ENCODE measurements at places on chromosomes 16 and 17.

DNA sequence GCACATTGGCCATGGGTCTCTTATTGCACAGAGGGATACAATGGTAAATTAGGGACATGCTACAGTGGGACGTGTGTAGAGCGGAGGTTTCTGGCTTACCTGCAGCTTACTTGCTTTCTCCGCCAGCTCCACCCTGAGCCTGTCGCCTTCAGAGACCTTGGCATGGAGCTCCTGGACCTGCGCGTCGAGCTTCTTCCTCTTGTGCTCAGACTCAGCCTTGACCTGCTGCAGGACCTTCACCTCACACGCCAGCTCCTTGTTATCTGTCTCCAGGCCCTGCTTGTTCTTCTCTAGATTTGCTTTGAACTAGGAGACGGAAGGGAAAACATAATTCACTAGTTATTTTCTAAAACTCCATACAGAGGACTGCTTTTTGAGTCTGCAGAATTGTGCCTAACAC lies 63.5 kb downstream of the NDEL1 start:
- no peak for DNase-seq

- DNase-seq = no peak
These were observed 10.6 kb upstream of the TFAP4 start for GRCh38 chr16:4283441-4283840.

DNA sequence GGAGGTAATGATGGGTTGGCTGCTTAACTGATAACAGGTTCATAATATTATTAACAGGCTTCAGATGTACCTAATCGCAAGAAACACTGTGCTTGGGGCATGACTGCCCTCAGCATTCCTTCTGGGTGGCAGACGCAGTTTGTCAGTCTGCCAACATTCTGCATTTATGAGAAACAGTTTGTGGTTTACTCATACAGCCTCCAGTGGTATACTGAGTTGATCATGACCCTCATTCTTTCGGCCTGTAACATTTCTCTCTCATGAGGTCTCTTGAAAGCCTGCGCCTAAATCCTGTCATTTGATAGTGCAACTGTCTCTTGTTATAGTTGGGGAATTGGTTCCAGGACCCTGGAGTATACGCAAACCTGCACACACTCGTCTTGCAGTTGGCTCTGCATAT lies 4.9 kb upstream of the RUSF1 start:
- DNase-seq = no peak

DNA sequence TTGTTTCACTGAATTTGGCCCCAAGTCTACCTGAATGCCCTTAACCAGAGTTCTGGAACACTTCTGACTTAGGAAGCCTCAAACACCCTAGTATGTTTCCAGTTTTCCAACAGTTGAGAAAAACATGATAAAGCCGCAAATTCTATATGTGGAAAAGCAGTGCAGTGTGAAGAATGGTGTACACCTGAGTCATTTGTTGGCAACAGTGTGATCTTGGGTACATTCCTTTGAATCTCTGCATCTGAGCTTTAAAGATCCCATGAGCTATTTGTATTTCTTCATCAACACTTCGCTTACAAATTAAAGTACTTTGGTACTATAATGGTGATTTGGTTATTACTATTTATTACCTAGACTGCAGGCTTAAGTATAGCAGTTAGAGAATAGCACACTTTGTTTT lies 93.6 kb upstream of the TBX2 start:
- DNase-seq = no peak

GRCh38 chr17:76379275-76379641 lies 5.2 kb upstream of the SPHK1 start:
- no peak for DNase-seq

- DNase-seq = peak; percentile 43
These were observed 209.3 kb downstream of the FTO start for GRCh38 chr16:53913099-53913870.

GRCh38 chr17:38870259-38871165 lies 654 bp downstream of the LASP1 start:
- peak; percentile 35 for DNase-seq

DNA sequence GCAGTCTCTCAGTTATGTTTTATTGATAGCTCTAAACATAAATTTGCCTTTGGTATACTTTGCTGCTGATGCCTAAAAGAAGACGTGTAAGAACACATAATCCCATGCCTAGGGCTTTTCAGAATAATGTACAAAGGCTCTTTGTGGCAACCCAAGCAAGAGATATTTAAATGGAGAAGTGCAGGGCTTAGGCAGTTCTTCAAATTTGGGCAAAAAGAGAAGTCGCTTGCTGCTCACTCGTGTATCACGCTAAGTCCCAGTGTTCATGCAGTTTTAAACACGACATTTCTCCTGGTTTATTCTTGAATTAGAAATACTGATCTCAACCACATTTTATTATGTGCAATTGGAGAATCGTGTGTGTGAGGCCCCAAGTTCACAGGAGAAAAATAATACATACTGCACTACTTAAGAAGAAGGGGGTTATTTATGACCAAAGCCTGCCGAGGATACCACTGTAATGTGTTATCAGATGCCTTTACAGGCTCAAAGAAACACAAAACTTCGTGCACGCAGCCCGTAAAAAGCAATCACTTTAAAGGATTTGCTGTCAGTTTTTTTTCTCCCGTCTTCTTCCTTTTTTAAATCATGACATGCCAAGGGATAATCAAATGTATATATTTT lies 22.5 kb upstream of the IRX6 start:
- no peak for DNase-seq

DNA sequence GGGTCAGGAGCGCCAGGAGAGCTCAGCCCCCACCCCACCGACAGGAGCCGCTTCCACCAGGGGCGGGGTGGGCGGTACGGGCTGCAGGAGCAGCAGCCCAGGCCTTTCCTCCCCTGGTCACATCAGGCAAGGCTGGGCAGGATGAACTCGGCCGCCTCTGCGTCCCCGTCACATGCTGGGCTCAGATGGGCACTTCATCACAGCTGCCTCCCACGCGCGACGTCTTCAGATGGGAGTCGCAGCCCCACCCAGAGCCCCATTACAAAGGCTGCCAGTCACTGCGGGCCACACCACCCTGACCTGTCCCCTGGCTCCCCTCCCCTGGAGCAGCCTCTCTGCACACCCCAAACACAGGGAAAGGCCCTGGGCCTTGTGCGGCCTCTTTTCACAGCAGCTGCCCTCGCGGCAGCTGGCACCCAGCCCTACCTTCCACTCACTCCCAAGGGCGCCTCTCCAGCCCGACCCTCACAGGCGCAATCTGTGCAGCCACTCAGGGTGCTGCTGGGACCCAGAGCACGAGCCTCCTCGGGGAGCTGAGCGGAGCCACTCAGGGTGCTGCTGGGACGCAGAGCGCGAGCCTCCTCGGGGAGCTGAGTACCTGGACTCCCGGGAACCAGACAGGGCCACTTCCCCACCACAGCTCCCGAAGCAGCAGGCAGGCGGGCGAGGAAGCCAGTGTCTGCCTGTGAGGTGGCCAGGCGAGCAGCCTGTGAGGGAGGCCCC lies 4.7 kb downstream of the ZNF598 start:
- DNase-seq = no peak

DNA sequence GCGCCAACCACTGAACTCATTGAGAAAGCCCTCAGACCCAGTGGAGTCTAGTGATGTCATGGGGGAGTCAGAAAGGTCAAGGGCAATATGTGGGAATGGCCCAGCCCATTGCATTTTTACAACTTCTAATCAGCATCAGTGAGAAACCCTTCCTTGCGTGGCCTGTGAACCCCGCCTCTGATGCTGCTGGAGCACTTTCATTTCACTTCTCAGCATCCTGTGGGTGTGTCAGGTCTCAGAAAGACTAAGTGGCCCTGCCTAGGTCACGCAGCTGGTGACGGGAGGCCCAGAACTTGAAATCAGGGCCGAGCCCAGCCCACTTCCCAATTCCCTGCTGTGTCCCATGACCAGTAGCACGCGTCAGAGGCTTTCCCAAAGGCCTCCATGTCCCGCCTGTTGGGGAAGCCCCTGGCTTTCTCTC lies 6.1 kb downstream of the DNAI2 start:
- DNase-seq = no peak

DNA sequence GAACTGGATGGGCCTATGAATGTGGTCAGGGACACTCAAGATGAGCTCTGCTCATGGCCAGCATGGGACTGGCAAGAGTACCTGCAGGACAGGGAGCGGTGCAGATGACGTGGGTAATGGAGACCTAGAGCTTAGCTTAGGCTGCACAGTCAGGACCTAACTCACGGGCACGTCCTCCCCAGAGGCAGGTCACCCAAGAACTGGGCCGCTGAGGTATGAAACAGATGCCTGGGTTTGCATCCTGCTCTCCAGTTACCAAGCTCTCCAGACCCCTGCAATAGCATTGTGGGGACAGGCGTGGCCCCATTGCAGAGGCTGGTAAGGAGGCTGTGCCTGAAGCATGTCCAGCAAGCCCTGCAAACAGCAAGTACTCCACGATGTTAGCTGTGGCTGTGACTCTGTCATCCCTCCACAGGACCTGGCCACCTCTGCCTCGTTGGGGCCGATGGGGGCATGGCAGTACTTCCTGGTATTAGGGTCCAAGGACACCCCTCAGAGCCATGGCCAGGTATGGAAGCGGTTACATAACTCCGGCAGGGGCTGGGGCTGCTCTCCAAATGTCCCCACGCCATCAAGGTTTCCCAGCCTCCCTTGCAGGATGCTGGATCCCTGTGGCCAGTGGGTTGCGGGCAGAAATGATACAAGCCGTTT lies 37.5 kb upstream of the RBFOX3 start:
- DNase-seq = no peak

DNA sequence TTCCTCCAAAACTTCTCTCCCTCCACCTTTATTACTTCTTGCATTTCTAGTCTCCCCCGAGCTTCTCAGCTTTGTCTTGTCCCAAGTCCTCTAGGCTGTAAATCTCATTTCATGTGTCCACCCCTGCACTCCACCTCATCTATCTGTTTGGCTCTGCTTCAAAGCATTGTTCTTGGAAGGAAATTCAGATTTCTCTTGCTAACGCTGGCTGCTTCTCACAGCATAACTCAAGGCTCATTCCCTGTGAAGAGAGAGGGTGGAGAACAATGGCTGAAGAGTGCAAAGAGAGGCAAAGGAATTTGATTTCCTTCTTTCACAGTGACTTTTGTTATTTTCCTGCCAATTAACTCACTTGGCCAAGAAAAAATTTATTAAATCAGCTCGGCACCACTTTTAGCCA lies 476.5 kb downstream of the TMEM114 start:
- no peak for DNase-seq

DNA sequence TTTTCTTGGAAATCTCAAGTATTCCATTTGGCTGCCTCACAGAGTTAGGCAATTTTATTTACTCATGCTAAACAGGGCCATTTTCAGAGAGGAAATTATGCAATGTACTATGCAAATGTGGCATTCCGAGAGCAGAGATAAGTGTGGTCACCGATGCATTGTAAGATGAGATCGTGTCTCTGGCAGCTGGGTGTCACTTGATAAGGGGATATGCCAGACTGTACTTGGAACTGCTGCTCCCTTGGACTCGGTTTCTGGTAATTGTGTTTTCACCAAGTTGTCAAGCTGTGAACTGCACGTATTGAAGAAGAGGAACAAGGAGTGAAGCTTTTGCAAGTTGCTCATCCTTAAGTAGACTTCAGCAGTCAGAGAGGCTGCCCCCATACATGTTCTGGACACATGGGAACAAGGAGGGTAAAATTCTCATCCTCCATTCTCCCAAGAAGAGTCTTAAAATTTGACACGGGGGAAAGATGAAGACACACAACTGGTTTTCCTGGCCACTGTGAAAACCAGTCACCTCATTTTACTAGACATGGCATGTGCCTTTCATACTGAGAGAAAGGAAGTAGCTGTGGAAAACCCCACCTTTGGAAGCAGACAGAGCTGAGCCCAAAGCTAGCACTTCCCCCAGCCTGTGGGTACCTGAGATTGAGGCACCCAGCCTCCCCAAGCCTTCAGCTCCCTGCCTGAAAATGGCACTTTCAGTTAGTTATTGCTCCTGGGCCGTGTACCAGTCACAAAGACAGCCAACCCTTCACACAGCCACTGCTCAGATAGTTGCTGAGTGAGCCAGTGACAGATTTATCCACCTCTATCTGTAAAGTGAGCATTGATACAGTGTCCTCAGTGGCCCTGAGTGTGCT lies 150.7 kb downstream of the SOCS1 start:
- no peak for DNase-seq

- DNase-seq = no peak
These were observed 28.6 kb upstream of the PAFAH1B1 start for GRCh38 chr17:2564877-2565276.

DNA sequence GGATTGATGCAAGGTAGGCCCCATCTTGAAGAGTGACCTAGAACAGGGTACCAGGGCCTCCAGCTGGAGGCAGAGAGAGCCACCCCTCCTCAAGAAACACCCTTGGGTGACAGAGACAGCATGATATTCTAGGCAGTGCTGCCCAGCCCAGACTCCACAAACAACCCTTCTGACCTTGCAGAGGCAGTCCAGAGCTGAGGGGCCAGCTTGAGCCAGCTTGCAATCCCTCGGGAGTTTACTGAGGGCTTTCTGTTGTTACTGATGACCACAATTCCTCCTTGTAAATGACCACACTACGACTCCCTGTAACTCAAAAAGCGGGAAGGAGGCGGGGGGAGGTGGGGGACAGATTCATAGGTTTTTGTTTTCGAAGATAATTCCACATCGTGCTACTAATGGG lies 18.6 kb upstream of the MNT start:
- no peak for DNase-seq

- no peak for DNase-seq
These were observed 60.6 kb upstream of the KIFC3 start for GRCh38 chr16:57862698-57863433.

GRCh38 chr17:7354262-7354843 lies 603 bp upstream of the TMEM95 start:
- DNase-seq = peak; percentile 53

DNA sequence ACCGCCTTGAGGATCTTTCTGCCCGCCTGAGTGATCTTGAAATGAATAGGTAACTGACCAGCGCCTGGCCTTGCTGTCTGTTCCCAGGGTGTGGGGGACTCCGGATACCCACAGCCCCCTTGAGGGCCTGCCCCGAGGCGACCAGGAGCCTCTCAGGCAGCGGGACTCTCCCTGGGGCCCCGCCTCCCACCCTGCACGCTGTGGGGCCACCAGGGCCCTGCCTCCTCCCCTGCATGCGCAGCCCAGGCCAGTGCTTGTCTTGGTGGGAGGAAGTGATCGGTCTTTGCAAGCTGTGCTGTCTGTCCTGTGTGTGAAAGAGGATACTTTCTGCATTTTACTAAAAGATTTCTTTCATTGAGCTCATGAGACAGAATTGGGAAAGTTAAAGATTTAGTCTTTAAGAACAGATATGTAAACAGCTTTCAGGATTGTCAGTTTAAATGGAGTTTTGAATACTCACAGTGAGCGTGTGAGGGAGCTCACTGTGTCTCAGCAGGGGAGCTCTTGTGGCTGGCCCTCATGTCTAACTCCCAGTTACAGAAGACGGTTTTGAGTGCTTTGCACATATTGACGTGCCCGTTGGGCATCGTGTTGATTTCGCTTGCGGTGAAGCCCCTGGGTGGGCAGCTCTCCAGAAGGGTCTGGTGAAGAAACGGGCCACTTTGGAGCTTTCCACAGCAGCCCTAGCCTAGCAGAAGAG lies 36.1 kb upstream of the CAPN15 start:
- DNase-seq = no peak

GRCh38 chr17:70375813-70376770 lies 206.8 kb downstream of the KCNJ2 start:
- no peak for DNase-seq

DNA sequence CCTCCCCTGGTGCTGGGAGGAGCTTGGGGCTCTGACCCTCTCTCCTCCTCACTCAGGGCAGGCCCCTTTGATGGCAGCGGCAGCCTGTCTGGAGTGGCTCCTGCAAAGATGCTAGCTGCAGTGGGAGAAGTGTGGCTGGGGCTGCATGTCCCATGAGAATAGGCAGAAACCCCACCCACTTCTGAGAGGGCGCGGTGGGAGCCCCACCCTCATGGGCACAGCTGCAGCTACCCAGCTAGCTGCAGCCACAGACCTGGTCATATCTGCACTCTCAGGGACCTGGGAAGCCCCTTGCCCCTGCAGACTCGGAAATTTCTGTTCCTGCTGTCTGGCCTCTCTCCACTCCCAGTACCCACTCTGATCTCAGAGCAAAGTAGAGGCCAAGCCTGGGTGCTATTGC lies 72.2 kb upstream of the BRD7 start:
- DNase-seq = no peak
